ENCODE measurements at places on chromosomes 2 and 18.

- DNase-seq, result peak; percentile 81
These were observed 315.2 kb downstream of the TDRD15 start for GRCh38 chr2:21438949-21439348.

DNA sequence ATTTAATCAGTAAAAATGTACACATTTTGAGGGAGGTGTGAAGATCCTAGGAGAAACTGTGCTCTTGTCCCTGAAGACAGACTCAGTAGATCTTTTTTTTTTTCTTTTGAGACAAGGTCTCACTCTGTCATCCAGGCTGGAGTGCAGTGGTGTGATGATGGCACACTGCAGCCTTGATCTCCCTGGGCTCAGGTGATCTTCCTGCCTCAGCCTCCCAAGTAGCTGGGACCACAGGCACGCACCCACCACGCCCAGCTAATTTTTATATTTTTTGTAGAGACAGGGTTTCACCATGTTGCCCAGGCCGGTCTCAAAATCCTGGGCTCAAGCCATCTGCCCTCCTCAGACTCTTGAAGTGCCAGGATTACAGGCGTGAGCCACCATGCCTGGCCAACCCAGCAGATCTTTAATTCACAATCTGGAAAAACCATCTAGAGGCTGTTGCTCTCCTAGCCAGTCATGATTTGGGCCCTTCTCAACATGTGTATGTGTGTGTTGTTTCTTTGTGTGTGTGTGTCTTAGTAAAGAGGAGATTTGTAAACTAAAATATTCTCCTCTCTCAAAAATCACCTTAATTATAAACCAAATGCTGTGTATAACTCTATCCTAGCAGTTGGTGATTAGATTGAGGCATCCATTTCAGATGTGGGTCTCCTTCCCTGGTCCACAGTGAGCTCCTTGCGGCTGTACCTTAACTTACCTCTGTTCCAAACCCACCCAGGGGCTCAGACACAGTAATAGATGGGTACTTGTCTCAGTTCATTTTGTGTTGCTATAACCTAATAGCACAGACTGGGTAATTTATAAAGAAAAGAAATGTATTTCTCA is 3.9 kb upstream of the MYCN start:
- no peak for DNase-seq

DNA sequence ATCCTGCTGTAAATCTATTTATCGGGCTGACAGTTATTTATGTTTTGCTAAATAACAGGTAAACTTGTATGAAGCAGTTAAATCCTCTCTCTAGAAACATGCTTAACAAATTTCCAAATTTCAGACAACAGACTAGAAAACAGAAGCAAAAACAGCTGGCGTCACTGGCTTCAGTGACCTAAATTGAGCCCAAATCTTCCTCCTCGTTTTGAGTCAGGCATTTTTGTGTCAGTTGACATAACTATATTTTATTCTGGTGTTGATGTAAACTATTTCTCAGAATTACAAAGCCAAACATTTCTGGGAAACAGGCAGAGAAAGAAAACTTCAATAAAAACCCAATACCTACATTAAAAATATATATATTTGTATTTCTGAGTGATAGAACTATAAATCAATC is 21.7 kb downstream of the RBMS1 start:
- DNase-seq, result no peak

DNA sequence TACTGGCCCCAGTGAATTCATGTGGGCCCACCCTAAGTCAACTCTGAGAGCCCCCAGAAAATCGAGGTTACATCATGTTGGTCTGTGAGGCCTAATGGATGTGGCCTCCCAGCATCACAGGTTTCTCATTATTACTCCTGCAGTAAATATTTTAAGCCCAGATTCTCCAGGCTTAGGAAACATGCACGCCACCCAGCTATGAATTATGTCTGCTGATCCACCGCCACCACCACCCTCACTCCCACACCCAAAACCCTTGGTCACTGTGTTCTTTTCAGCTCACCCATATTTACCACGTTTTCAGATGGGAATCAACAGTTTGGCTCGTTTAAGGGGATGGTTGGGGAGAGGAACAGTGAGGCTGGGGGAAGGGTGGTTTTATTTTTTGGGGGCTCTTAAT is 128.6 kb downstream of the NCK2 start:
- no peak for DNase-seq

DNA sequence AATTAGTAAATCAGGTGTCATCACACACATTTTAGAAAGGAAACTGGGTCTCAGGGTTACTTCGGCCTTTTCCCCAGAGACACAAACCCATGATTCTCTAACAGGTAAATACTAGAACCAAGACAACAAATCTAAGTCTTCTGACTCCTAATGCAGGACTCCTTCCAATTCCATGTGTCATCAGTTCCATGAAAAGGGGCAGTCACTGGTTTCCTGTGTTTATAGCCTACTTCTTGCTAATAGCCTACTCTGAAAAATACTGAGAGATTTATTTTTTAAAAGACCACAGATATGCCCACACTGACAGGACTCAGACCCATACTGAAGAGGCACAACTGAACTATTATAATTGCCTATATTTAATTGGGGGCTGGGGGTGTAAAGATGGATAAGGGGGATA is 33.0 kb downstream of the RAB1A start:
- DNase-seq, result no peak

DNA sequence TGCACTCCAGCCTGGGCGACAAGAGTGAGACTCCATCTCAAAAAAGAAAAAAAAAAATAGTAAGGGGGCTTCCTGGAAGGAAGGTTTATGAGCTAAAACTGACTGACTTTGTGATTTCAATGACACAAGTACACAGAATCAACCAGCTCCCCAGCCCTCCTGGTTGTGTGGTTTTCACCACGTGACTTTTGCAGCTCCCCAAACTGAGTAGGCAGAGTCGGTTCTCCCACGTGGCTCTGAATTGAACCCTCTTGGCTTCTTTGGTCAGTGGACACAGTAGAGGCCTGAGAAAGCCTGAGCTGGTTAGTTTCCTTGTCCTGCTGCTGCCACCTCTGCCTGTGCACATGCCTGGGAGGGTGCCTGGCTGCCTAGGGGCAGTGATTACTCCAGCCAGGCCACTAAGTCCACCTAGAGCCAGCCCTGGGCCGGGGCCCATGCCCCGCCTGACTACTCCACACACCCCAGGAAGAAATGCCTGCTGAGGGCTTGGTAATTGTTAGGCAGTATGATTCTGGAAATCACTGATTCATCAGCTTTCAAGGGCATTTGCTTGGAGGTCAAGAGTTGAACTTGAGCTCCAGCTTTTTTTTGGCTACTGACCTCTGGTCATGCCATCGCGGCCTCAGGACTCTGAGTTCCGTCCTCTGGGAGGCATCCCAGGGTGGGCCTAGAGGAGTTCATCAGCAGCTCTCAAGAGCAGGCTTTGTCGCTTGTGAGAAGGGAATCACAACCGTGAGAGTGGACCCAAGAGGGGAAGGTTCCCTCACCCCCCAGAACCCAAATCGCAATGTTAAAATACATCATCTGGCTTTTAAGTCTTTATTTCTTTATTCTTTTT is 431.9 kb upstream of the HS6ST1 start:
- DNase-seq, result no peak

DNA sequence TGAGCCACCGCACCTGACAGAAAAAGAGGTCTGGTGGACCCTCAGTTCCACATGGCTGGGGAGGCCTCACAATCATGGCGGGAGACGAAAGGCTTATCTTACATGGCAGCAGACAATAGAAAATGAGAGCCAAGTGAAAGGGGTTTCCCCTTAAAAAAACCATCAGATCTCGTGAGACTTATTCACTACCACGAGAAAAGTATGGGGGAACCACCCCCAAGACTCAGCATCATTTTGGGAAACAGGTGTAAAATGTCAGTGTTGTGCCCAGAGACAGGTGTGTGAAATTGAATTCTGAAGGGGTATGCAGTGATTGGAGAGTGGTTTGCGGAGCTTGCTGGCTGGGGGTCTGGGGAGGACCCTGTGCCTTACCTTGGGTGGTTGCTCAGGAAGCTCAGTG is 4.6 kb upstream of the D2HGDH start:
- no peak for DNase-seq

GRCh38 chr2:195475336-195475735 is 181.7 kb upstream of the SLC39A10 start:
- DNase-seq, result no peak

DNA sequence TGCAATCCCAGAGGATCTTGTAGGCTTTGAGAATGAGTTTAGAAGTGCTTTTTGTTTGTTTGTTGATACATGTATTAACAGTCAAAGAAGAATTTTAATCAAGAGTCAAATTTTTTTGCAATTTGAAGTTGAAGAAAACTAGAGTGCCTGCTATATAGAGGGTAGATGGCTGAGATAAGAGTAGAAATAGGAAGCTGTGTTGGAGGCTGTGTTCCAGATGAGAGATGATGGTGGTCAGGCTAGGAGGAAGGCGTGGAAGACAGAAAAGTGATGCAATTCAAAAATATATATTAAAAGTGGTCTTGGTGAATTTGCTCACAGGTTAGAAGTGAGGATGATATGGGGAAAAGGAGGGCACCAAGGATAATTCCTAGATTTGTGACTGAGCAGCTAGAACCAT is 978.3 kb downstream of the BCL11A start:
- no peak for DNase-seq

DNA sequence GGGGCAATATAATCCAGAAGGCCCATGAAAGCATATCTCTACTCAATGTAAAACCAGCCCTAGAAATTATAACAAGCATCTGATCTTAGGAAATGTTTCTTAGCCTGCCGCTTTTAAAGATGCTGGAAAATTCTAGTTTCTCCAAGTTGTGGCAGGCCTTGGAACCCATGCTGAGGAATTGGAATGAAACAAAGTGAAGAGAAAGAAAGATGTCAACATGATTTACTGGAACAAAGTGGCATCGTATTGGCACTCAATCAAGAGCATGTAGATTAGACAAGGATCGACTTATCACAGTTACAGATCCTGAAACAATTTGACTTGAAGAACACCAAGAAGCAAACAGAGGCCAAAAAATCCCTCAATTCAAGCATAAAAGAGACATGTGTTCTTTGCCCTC is 28.7 kb downstream of the CNTNAP5 start:
- no peak for DNase-seq

DNA sequence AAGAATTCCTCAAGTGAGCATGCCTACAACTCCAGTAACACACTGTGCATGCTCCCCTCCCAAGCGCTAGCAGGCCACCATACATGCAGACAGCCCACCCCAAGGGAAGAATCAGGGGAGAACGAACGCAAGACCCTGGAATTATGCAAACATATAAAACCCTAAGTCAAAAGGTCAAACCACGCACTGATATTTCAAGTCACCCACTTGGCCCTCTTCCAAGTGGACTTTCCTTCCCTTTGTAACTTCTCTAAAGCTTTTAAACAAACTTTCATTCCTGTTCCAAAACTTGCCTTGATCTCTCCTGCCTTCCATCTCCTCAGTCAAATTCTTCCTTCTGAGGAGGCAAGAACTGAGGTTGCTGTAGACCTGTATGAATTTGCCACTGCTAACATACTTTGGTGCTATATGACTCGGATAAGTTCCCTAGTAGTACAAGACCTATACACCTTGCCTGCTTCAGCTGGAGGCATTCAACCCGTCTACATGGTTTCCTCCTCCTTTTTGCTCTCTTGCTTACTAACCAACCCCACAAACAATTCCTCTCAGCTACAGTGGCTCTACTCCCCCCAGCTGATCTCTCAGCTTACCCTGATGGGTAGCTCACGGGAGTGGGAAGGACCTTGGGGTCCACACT is 11.1 kb upstream of the RPIA start:
- no peak for DNase-seq
